ENCODE measurements at places on chromosomes 3 and 15. TPM values are rescaled to one million over a fixed set of nuclear protein-coding genes. Genes with fewer than 3 reads are reported as not detected.

LIPH gene
- 1.4 TPM for total RNA-seq

MEIS2 gene
- 32.9 TPM for total RNA-seq

STRIT1 gene
- total RNA-seq: not detected

ZCWPW2 gene
- total RNA-seq: 0.59 TPM

TUSC7 gene
- total RNA-seq: not detected

NMNAT3 gene
- 3.2 TPM for total RNA-seq

PSTPIP1 gene
- not detected for total RNA-seq

GRCh38 chr3:43256714-43257461 lies 29.5 kb upstream of the SNRK start:
- no peak for DNase-seq

DNA sequence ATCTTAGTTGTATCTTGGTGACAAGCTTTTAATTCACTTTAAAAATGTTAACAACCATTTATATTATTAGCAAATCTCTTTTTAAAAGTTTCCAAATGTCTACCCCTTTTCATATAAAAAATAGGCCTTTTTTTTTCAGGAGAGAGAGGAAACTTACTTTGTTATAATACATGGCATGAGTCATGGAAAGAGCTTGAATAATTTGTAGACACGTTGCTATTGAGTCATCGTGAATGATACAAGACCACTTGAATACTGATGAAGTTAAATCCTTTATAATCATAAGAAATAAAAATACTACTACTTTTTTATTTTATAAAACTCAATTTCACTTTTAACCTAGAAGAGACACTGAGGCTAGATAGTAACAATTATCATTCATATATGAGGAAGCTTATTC lies 70.3 kb upstream of the BBX start:
- DNase-seq: peak; percentile 78

DNA sequence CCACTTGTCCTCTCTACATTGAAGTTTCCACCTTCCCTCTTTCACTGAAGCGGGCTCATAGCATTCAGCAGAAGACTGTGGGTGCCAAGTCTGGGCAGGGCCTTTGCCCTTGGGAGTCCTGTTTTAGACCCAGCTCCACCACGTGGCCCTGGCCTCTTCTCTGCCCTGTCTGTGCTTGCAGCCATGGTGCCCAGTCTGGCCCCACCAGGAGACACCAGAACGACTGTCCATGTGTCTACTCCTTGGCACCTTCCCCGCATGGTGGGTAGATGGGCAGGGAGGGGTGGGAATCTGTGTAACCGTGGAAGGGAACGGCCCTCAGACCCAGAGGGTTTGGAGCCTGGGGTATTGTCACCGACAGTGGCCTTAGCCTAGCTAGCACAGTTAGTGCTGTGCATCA lies 17.9 kb upstream of the EMC3 start:
- no peak for DNase-seq

DNA sequence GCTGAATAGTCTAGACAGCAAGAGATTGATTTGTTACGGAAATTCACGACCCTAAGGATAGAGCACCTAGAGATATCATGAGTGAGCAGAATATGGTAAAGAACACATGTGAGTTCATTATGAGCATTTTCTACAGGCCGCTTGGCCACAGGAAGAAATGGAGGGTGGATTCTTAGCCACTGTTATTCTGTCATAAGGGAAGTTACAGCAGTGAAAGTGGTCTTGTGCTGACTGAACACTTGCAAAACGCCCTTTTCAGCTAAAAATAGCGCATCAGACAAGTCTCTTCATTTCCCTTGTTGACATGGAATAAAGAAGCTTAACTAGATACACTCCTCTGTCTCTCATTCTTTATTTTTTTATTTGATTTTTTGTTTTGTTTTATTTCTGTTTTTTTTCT lies 19.8 kb downstream of the DGKG start:
- DNase-seq: no peak

- no peak for DNase-seq
Observed at GRCh38 chr15:67641453-67641852, 99.0 kb downstream of the MAP2K5 start.

DNA sequence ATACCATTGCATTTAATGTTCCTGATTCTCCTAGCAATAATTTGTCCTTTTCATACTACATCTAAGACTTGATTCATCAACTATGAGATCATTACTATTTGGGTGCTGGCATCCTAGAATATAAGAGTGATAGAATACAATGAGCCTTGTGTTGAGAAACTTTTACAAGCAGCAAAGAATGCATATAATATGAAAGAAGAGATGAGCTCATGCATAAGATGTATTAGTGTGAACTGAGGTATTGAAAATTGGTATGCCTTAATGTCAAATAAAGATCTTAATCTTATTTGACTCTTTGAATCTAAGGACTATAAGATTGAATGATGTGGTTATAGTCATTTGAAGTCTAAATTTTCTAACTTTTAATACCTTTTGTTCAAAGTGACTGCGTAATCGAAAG lies 220.0 kb upstream of the ARHGEF26 start:
- DNase-seq: peak; percentile 8

- DNase-seq: peak; percentile 28
Observed at GRCh38 chr15:88100181-88100580, 156.4 kb downstream of the NTRK3 start.

DNA sequence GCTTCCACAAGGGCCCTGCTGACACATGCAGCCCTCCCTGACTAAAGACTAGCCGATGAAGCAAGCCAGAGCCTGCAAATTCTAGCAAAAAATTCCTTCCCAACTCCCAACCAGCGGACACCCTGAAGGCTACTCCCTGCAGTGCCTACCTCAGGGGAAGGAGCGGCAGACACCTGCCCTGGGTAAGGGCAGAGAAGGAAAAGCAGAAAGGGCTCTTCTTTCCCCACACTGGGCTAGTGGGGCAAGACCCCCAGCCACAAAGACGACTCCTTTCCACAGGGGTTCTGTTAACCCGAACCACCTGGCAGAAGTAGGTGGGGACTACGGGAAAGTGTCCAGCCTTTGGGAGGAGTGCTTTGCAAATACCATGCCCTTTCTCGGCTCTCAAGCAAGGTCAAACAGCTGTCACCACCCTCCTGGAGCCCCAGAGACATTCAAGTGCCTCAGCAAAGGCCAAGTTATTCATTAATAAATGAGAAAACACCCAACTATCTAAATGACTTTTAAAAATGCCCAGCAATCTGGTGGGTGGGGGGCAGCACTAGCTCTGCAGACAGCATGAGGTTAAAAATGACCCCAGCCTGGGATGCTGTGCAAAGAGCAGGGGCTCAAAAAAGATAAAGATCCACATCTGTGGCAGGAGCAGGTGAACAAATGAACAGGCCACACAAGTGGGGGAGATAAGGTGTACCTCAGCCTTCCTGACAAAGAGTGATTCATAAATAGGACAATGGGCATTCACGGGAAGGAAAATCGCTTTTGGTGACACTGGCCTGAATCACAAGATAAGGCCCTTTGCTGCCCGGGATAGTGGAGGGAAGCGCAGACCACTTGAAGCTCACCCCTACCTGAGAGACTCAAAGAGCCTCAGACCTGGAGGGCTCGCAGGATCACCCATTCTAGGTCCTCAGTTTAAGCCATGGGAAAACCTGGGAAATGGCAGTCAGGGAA lies 33.0 kb downstream of the CCDC12 start:
- DNase-seq: peak; percentile 42

All from M059J (cell line).